Progenitor cell of endocrine pancreas (in vitro differentiated cells): ENCODE measurements at places on chromosomes 3 and 15.
A peak's percentile ranks its signal among the peaks of the same experiment; 100 is the strongest.

- DNase-seq, result peak; percentile 25
Measured at GRCh38 chr3:159260049-159260662, 458.3 kb downstream of the MFSD1 start.

DNA sequence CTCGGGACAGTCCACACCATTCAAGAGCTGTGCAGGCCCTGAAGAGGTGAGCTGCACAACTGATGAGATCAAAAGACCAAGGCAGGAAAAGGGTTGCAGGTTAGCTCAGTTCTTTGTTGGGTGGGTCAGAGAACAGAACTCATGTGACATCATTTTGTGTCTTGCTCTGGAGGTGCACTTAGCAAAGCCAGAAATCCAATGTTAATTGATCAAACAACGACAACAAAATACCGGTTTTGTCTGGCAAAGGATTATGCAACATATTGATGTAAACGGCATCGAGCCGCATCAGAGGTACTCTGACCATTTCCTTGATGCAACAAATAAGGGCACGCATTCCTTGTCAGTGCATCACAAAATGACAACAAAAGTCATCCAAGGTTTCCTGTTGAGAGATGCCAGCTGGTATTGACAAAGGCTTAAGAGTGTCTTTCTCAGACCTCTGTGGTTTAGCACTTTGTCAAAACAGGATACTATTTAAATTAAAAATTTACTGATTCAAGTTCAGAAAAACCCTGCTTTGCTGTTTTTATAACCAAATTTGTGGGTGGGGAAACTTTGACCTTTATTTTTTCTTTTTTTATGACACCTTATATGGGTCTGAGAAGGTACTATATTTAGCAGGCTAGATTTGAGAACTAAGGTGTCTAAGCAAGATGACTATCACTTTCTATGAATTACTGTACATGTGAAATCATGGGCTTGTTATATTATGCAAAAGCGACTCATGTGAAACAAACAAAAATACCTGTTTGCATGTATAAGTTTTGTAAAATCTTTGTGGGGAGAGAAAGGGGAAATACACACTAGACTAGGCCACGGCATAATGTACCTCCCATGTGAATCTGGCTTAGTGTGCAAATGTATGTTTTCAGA is 496.1 kb downstream of the FOXP1 start:
- DNase-seq, result no peak

DNA sequence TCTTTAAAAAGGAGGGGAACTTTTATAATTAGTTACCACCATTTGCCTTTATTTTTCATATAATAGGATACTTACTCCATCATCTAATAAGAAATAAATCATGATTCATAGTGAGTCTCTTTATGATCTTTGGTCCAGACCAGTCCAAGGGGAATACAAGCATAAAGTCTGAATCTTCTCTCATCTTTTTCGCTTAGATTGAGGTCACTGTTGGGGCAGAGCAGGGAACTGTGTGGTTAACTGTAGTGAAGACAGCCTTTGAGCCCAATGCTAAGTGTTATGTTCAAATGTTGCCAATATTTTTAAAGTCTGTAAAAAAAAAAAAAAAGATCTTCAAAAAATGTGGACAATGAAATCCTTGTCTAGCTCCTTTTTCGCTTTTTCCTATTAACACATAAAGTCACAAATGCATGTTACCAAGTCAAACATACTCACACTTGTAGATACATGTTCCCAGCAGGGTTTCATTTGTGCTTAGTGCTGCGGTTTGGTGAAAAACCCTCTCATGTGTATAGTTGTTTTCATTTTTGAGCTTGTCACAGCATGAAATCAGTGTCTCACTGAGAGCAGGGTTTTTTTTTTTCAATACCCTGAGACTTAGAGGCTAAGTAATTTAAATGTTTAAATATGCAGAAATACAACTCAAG is 72.1 kb downstream of the EPHA3 start:
- DNase-seq, result no peak

DNA sequence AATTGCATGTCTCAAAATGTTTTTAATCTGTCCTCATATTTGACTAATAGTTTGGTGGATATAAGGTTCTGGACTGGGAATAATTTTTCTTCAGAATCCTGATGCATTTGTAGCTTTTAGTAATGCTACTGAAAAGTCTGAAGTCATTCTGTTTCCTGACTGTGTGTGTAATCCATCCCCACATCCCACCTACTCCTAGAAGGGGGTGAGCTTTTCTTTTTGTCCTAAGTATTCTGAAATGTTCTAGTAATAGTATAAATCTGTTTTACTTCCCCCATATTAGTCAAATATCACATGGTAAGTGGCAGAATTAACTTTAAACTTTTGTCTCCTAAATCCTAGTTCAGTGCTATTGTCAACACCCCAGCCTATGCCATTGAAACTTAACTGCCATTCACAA is 162.8 kb downstream of the GREM1 start:
- DNase-seq, result no peak

DNA sequence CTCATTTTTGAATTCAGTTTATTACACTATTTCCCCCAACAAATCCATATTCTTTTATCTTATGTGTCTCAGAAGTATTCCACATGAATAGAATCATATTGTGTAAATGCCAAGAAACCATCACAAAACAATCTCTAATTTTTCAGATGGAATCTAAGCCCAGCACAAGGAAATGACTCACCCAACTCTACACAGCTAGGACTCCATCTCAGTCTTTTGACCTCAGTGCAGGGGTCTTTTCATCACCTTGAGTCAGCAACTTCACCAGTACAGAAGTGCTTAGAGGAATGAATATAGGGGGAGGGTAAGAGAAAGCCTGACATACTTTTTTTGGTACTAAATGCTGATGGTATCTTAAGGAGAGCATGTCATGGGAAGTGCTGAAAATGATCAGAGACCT is 169.3 kb upstream of the LRRN1 start:
- no peak for DNase-seq

DNA sequence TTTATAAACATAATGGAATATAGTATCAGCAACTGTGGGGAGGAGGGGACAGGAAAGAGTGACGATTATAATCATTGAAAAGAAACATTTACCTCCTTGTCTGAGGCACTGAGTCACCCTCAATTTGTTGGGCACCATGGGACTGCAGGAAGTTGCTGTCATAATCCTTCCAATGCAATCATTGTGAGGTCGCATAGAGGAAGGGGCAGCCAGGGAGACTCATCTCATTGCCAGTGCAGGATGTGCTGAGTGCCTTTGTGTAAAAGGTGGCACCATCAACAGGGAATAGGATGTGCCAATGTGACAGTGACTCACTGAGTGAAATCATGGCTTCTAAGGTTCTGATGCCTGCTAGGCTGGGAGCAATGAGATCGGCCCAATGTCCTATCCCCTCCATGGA is 300.4 kb upstream of the ADAMTS9 start:
- DNase-seq, result no peak

GRCh38 chr3:86990734-86991481 is at the start of gene VGLL3:
Gene VGLL3, minus strand, starts transcription at chr3:86991149. Its CDS starts 406 bp downstream, at chr3:86990743.
- peak; percentile 68 for DNase-seq

- no peak for DNase-seq
Measured at GRCh38 chr15:86615816-86616215, 536.1 kb downstream of the AGBL1 start.

GRCh38 chr15:30033763-30034162 is 49.0 kb upstream of the GOLGA8J start:
- no peak for DNase-seq

DNA sequence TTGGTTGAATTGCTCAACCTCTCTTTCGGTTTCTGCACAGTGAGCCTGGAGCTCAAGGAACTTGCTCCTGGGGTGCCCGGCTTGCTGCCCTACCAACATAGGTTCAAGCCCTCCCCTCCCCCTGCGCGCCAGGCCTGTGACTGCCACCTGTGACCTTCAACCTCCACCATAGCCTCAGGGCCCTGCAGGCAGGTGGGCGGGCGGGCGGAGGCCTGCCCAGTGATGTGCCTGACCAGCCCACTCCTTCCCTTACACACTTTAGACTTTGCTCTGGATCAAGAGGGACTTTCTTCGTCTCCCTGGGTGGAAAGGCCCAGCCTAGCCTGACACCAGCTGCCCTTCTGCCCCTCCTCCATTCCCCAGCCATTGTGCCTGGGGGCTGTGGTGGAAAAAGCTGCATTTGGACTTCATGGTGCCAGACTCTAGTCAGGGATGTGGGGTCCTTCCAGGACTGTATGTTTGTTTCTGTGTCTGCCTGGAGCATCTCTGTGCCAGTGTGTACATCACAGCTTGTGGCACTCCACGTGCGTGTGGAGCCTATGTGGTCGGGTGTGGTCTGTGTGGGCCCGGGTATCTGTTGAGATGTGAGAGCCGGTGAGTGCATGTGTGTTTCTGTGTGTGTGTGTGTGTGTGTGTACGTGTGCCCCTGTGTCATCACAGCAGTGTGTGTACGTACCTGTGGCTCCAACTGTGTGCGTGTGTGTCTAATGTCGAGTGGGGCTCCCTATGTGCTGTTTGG is 9.5 kb downstream of the PRKCD start:
- no peak for DNase-seq

DNA sequence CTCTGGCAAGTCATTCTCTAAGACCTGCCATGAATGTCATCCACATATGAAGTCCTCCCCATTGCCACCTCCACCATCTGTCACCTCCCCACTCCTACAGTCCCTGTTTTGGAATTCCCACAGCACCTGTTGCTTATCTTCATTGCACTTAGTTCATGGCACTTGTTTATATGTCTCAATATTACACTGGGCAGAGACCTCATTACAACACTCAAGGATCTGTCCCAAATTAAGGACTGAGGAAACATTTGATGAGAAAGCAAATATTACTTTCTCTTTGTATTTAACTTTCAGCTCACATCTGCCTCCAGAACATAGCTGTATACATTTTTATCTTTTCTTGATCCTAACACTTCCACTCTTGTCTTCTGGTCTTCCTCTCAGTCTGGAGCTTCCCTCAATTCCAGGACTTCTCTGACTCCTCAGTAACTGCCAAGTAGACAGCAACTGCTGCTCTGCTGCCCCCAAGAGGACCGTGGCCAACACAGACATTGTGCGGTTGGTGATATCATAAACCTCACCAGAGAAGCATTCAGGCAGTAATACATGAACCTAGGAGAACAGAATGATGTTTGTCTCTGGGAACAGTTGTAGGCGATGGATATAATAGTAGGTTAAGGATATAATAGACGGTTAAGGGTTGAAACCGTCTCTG is 45.0 kb upstream of the FGF12 start:
- no peak for DNase-seq

DNA sequence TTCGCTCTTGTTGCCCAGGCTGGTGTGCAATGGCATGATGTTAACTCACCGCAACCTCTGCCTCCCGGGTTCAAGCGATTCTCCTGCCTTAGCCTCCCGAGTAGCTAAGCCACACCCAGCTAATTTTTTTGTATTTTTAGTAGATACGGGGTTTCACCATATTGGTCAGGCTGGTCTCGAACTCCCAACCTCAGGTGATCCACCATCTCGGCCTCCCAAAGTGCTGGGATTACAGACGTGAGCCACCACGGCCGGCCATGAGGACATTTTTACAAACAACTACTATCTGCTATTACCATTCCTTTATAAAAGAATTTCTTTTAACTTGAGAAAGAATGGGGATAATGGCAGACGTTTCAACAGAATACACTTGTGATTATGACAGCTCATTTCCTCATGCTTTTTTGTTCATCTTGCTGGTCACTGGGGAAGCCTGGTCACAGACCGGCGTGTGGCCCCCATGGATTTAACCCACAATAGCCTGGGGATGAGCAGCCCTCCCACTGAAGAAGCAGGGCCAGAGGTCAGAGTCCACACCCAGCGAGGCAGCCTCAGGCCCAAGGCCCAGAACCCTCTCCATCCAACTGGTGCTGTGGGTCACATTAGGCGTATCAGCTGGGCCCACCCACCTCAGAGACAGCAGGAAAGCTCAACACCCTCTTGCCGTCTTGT is 112.0 kb downstream of the LIPC start:
- DNase-seq, result no peak

GRCh38 chr3:120286465-120286864 is 1.4 kb upstream of the GPR156 start:
- no peak for DNase-seq

GRCh38 chr3:168881804-168882203 is 781.7 kb downstream of the MECOM start:
- DNase-seq, result no peak

DNA sequence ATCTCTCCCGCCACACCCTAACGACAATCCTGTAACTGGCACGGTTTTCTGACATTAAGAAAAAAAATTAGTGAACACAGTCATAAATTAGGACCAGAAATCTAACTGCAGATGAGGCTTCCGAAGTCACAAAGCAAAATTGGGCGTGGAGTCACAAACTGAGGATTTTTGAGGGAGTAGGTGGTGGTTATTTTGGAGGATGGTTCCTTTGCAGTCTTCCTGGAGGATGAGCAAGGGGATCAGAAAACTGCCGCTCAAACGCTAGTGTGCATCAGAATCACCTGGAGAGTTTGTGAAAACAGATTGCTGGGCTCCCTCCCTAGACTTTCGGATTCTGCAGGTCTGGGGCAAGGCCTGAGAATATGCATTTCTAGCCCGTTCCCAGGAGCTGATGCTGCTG is 334.8 kb downstream of the RORA start:
- no peak for DNase-seq

DNA sequence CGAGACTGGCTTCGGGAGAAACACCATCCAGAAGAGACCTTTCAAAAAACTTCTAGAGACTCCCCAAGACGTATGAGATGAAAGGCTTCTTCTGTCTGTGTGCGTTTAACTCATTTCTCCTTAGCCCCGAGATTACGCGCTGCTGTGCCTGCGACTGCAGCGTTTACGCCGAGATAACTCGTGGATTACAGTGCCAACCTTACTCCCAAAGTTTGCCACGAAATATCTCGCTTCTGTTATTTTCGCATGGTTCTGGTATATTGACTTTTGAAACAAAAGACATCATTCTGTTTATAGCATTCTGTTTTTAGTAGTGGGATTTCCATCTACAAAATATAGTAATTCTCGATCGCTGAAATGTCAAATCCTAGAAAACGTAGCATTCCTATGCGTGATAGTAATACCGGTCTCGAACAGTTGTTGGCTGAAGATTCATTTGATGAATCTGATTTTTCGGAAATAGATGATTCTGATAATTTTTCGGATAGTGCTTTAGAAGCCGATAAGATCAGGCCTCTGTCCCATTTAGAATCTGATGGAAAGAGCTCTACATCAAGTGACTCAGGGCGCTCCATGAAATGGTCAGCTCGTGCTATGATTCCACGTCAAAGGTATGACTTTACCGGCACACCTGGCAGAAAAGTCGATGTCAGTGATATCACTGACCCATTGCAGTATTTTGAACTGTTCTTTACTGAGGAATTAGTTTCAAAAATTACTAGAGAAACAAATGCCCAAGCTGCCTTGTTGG is 467 bp downstream of the PGBD4 start:
- DNase-seq, result no peak
